Stimulated activated CD8-positive, alpha-beta memory T cell treated with anti-CD3 and anti-CD28 coated beads, Interleukin-4, amount 100 ng/mL, for 48 hours (primary cell): ENCODE measurements at places on chromosomes 3 and 15.

- no peak for DNase-seq
These were observed 548.2 kb downstream of the FHIT start for GRCh38 chr3:60703008-60703407.

DNA sequence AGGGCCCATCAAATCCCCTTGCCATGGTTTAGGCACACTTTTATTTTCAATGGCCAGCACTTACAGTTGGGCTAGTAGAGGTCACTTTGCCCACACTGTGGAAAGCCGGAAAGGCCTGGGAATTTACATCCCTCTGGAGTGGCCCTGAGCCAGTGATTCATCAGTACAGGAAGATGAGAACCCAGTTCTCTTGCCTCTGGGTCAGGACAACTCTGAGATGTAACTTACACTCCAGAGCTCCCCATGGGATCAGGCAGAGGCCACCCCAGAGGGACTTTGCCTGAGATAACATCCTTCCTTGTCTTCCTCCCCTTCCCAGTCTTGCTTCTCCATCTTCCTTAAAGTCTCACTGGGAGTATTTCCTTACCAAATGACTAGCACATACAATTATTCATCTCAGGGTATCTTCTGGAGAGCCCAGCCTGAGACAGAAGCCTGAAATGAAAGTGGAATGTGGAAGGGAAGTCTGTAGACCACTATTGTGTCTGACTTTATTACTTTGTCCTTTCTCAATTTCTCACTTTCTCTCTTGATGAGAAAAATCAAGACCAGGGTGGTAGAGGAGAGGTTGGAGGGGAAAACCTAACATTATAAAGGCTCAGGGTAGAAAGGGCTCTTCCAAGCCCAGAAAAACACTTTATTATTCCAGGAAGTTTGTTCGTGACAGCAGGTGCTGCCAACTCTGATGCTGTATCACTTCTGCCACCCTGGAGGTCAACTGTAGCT is 220.8 kb downstream of the ZNF621 start:
- DNase-seq, result no peak

- peak; percentile 40 for DNase-seq
These were observed 236.3 kb downstream of the NFKBIZ start for GRCh38 chr3:102085431-102086176.

GRCh38 chr3:183536238-183536880 is 19.1 kb downstream of the KLHL6 start:
- no peak for DNase-seq

DNA sequence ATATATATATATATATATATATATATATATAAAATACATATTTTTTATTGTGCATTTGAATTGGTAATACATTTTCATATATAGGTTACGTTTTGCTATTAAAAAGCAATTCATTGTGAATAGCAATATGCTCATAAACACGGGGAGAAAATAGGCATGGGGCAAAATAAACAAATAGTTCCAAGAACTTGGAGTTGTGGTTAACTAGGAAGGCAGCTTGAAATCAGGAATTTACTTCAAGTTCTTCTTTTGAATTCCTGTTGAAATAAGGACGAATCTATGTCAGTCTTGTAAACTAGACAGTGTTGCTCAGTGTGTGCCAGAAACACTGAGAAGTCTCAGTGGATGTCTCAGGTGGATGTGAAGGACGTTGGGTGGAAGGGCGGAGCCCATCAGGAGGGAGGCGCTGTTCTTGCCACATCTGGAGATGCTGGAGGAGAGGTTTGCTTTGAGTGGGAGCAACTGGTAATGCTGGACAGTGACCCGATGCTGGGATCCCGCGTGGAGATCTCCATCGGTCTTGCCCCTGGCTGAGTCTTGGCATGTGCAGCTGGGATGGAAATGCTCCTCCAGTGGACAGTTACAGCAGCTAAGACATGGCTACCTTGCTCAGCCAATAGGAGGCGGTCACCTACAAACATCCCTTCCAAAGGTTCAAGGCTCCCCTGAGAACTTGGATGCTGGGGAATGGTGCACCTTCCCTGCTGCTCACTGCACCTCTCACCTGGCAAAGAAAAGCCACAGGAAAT is 2.5 kb downstream of the IL16 start:
- DNase-seq, result no peak

- no peak for DNase-seq
These were observed 10.3 kb downstream of the TIMP4 start for GRCh38 chr3:12148183-12148940.

DNA sequence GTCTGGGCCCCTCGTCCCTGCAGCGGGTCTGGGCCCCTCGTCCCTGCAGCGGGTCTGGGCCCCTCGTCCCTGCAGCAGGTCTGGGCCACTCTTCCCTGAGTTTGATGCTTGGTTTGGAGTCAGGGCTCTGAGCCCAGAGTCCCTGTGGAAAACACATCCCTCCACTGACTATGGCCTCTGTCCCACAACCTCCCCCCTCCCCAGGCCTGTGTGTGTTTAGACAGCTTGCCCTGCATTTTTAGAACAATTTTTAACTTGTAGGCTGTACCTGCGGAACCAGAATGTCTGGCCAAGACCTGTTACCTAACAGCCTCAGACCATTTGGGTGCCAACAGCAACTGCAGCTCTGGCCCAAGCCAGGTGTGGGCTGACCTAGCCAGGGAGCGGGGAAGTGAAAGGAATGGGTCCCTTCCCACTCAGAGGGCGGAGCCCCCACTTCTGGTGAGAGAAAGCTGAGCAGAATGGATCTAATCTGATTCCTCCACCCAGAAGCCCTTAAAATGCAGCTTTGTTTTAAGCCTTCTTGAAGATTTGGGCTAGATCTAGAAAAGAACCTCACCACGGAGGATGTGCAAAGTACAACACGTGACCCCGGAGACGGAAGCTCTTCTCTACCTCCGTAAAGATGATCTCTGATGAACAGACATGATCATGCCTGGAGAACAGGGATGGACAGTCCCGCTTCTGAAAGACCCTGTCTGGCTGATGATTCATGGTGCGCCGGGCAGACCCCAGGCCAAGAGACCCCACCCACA is 60.5 kb upstream of the TFRC start:
- no peak for DNase-seq

- no peak for DNase-seq
These were observed 30.5 kb downstream of the LOXL1 start for GRCh38 chr15:73956743-73957135.

- DNase-seq, result peak; percentile 39
These were observed 224.1 kb upstream of the TPRG1 start for GRCh38 chr3:188947401-188948280.

- no peak for DNase-seq
These were observed 50.6 kb downstream of the SERP1 start for GRCh38 chr3:150495563-150496168.

DNA sequence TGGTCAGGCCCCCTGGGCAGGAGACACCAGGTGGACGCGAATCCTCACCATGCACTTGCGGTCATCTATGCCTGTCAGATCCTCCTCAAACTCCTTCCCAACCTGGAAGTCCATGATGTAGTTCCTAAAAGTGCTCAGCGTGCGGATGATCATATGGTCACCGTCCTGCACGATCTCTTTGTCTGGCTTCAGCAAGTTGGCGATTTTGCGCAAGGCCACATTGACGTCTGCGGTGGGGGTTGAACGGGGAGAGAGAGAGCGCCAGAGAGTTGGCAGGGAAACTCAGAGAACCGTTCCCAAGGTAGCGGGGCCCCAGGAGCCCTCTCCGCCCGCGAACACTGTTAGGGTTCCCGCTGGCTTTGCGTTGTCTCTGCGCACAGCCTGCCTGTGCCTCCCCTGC is 809 bp downstream of the RBP1 start:
- no peak for DNase-seq

DNA sequence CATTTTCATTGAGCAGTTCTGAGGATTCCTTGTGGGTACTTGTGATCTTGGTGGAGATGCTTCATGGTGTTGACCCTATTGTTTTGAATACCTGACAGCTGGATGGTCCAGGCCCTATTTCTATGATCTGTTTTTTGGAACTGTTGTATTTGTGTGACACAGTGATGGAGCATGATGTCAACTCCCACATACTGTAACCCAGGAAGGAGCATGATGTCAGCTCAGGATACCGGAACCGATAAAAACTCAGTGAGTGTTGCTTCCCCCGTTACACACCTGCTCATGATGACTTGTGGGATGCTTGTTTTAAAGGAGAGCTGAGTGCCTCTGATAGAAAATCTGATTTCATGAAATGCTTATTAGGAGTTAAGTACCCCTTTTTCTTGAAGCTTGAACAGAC is 45.1 kb downstream of the ZBTB38 start:
- DNase-seq, result no peak

DNA sequence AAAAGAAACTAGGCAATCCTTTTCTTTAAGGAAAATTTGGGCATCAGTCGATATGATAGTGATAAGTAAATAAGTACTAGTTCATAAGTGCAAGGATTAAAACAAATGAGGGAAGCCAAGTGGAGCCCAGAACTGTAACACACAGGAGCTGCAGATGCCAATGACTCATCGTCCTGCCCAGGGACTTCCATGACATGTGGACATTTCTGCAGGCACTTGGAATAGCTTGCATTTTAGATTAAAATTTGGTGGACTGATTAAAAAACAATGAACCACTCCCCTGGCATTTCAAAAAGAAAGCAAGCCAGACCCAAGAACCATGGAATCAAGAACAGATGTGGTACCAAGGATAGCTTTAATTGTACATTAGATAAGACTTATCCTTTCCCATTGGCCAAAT is 2.9 kb downstream of the SAMD7 start:
- no peak for DNase-seq

DNA sequence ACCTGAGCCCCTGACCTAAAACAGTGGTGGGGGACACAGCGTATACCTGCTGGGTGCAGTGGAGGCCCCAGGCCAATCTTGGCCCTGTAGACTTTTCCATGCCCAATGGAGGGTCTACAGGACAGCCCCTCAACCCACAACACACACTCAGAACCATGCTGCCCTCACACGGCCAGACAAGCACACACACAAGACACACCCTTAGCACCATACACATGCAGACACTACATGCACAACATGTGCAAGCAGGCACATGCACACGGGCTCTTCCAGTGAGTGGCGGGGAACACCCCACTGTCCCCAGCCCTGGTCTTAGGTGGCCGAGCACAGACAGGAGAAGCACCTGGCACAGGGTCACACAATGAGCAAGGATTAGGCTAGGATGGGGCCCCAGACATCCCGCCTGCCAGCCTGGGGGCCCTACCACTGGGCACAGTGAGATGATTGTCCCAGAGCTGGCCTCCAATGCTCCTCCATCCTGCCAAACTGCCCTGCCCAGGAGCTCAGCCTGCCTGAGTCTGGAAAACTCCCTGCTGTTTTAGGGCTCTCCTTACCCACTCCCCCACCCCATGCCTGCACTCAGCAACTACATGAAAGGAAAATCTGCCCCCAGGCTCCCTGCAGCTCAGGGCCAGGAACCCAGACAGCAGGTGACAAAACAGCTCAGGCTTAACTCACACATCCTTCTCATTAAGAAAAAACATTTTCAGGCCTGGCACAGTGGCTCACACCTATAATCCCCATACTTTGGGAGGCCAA is 15.8 kb downstream of the IQSEC1 start:
- no peak for DNase-seq

DNA sequence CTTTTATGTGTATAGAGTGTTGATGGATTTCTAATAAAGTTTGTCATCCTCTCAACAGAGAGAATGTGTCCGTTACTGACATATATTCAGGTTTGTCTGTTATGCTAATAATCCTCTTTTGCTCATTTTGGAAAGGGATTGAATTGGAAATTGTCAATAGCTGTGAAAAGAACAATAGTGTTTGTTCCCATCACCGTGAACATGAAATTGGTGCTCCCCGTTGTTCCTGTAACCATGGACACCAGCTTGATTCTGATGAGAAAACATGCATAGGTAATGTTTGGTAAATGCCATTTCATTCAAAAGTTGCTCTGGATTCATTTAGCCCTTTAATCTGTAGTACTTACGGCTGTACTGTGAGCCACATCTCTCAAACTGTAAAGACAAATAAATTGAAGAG is 707.0 kb upstream of the GOLIM4 start:
- DNase-seq, result no peak

GRCh38 chr15:70794596-70795310 is 31.4 kb upstream of the UACA start:
- DNase-seq, result no peak

GRCh38 chr3:61315871-61316270 is 64.6 kb upstream of the FHIT start:
- no peak for DNase-seq
